Colonic mucosa (tissue), 4 donors: ENCODE measurements at places on chromosomes 6 and 20. TPM values are rescaled to one million over a fixed set of nuclear protein-coding genes. Genes with fewer than 3 reads are reported as not detected.

DNA sequence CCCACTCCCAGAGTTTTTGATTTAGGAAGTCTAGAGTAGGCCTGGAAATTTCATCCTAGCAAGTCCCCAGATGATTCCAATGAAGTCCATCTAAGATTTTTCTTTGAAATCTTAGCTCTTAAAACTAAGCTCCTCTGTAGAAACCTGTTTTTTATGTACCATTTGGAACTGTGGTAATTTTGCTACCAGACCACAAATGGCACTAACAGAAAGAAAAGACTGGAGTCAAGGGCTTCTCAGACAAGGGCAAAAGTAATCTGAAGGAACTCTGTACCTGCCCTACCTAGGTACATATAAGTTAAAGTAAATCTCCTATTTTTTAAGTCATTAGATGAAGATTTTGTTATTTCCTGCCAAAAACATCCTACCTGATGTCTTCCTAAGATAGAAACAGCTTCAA lies 155.0 kb upstream of the HTR1E start:
- DNase-seq = no peak

INSM1 gene
- 5.0 TPM for total RNA-seq

DNA sequence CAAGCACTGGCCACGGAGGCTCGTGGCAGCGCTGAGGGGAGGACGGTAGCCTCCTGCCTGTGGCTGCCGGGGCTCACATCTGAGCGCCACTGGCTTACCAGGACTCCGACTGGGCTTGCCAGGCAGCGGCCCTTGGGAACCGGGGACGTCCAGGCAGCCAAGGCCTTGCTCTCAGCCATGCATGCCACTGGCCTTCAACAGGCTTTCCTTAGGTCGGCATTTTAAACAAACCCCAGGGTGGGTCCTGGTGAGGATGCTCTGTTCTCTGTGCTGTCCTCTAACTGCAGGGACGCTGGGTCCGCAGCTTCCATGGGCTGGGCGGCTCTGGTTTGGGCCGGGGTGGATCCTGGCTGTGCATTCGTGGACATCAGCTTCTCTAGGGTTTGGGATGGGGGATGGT lies 59.1 kb upstream of the BHLHE23 start:
- DNase-seq = no peak

CST4 gene
- not detected for total RNA-seq

- no peak for DNase-seq
Observed at GRCh38 chr6:52423971-52424381, 3.8 kb downstream of the EFHC1 start.

DNA sequence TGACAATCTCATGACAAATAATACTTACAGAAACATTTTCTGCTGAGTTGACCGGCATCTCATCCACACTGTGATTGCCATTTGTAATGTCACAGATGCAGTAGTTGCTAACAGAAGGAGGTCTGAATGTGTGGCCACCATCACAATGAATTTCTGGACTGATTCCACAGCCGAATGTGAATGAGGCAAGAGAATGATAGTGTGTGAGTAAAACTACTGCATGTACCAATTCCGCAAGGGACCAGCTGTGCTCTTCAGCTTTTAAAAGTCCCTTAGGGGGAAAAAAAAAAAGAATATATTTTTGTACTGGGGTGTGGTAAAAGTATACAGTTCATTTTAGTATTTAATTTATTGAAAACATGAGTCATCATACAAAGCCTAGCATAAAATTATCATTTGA lies 96.2 kb downstream of the SESN1 start:
- no peak for DNase-seq

- peak; percentile 32 for DNase-seq
Observed at GRCh38 chr6:83867527-83868161, 8.2 kb downstream of the CYB5R4 start.

DNA sequence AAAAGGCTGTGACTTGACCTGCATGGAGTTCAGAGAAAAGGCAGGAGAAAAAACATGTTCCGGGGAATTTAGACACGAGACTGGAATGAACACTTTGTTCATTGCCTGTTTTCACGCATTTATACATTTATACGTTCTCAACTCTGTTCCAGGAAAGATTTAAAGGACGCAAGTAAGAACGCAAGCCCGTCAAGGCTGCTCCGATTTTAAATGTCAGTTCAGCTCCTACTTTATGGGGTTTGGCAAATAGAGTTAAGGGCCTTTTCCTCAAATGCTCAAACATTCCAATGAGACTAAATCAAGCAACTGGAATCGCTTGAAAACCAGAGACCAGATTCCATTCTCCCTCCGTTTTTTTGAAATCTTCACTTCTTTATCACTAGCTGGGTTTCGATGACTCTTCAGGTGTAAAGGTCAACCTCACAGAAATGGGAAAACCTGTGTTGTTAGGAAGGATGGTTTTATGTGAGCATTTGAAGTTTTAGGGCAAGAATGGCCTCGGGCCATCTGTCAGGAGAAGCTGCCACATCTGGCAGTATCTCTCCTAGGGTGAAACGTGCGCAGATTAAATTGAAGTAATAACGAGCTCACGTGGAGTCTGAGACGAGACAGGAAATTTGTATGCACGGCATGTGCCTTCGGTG lies 24.9 kb downstream of the TTLL2 start:
- no peak for DNase-seq

- DNase-seq = no peak
Observed at GRCh38 chr6:142605922-142606485, 304.2 kb downstream of the ADGRG6 start.

DNA sequence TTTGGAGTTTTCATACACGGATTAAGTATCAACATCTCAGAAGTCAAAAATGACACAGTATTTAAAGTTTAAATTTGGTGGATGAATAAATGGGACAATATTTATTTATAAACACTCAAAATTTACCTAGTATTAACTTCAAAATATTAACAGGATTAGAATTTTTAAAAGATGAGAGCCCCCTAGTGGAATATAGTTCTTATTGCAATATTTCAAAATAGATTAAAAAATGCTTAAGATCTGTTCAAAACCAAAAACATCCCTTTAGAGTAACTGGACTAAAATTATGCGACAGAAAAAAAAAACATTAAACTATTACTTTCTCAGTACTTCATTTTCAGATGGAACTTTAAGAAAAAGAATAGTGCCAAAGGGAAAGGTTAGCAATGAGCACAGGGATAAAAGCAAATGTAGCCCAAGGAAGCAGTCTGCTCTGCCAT lies 56.6 kb downstream of the SNX14 start:
- DNase-seq = no peak

GRCh38 chr6:71707059-71707458 lies 179.3 kb upstream of the RIMS1 start:
- DNase-seq = no peak

DNA sequence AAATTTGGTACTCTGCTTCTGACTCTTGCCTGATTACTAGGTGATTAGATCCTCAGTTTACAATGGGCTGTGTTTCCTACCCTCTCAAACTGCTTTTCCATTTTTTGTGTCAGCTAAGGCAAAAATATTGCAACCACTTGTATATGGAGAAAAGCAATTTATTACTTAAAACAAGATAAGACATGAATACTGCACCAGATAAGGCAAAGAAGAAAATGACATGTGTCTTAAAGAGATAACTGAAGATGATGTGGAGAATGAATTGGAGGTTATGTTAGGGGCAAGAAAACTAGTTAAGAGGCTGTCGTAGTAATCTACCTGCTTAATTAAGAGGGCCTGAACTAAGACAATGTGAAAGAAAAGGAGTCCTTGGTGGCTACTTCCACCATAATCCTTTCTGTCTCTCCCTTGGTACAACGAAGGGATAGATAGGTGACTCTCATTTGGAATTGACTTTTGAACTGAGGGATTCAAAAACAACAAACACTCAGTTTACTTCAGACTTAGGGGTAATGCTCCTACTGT lies 16.3 kb upstream of the REV3L start:
- no peak for DNase-seq

FHL5 gene
- 1.8 TPM for total RNA-seq

DNA sequence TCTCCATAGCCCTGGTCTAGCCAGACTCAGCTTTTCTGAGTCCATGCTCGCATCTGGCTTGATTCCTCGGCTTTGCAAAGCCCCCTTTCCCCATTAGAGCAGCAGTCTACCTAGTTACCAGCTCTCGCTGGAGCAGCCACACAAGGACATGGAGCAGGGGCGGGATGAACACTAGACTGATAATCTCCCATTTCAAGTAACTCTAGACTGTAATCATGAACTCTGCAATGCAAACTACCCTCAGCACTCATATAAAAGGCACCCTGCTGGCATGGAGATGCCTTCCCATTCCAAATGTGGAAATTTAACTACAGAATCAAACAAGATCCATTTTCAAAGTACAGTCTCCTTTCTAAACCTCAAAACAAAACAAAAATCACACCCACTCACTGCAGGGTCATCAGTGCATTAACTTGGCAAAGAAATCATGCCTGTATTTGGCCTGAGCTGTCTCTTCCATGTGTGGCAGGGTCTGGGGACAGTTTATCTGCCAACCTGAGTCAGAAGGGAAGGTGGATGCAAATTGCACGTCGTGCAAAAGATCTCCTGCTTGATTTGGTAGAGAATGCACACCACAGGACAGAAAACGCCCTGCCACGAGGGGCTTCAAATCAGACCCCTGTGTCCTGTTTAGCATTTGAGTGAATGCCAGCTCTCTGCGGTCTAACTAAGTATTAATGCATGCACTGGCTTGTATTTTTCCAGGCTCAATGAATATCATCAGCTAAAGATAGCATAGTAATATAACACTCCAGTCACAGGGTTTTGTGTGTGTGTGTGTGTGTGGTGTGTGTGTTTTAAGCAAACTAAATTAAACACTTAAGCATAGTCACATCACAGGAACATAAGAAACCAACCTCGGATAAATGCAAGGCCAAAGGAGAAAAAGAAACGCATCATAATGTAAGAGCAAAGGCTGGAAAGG lies 85.3 kb downstream of the MYLK4 start:
- DNase-seq = no peak

DNA sequence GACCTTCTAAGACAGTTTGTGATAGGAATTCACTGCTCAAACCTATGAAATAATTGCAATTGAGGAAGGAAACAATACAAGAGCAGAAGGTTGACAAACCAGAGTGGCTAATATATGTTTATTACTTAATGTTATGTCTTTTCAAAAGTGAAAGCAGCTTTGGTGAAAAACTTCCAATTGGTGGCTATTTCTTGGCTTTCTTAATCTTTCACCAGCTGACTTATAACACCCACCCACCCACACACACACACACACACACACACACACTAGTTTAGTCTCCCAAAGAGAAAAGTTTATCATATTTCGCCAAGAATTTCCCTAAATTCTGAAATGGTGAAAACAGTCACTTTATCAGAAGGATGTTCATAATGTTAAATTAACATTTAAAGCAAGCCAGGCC lies 583.5 kb downstream of the EYS start:
- no peak for DNase-seq

DNA sequence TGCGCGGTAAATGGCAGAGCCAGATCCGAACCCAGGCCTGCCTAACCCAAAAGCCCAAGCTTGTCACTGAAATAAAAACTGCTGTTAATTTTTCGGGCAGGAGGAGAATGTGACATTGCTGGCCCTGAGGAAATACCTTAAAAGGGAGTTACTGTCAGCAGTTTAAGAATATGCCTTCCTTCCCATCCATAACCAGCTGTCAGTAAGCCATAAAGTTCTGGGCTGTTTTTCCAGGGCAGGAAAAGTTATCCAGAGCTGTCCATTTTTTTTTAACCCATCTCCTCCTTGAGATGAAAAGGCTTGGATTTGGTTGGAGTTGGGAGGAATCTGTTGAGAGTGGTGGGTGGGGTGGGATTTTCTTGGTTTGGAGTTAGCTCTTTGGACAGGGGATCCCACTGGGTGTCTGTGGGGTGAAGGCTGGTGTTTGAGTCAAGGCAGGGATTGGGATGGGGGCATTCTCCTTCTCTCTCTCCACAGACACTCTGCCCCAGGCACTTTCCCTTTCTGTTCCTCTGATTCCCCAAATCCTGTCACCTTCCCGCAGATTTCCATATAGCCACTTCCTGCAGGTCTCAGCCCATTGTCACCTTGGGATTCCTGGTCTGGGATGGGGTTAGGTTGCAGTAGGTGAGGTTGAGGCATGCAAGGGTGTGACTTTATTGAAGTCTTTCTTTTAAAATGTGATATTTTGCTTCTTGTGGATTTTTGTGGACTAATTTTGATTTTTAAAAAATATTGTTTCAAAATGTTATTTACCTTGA lies 4.3 kb upstream of the KCNG1 start:
- DNase-seq = no peak

DNA sequence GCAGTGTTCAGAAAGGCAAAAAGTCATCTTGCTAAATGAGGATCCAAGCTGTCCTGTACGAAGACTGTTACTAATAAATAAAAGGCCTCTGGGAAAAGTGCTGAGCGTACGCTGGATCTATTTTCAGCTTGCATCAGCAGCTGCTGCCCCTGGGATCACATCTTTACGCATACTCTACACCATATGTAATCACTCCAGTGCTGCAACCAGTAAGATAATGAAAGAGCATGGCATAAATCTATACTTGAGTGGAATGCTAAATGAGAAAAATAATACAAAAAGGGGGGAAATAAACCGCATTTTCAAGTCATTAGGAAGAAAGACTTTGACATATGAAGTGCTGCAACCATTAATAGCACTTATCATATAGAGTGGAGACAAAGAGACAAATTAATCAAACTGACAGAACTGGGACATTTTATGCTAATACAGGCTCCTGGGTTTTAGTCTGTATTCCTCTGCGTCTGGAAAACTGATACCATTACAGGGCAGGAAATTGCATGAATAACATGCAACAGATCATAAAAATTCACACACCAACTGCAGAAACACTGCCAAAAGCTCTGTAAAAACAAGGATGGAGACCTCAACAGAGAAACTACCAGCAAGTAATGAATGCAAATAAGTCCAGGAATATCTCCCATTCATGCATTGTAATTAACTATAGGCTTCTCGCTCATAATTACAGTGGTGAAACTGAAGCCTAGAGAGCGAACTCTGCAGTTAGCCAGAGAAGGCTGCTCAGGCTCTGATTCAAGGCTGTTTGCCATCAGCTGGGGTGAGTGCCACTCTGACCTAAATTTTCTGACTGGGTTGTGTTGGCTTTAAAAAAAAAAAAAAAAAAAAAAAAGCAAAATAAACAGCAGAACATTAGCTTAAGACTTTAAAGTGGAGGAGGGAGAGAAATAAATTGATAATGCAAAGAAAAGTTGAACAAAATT lies 83.8 kb downstream of the GJA10 start:
- no peak for DNase-seq

HS3ST5 gene
- total RNA-seq = 0.16 TPM

- no peak for DNase-seq
Observed at GRCh38 chr6:100126790-100127484, 132.9 kb upstream of the MCHR2 start.

DNA sequence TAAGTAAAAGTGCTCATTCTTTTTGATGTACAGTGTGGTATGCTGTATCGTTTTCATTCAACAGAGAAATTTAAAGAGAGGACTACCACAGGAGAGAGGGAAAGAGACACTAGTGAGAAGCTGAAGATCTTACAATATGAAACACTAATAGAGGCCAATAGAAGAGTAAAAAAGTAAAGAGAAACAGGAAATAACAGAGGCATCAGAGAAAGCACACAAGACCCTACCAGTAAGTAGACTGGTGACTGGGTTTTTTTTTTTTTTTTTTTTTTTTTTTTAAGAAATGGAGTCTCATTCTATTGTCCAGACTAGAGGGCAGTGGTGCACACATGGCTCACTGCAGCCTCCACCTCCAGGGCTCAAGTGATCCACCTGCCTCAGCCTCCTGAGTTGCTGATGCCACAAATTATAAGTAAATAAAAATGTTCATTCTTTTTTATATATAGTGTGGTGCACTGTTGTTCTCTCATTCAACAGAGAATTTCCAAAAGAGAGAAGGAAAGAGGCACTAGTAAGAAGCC lies 18.8 kb downstream of the ELOVL4 start:
- DNase-seq = no peak

PRL gene
- not detected for total RNA-seq

SPAG4 gene
- total RNA-seq = 5.7 TPM

ULBP3 gene
- 1.9 TPM for total RNA-seq

GRCh38 chr6:164087870-164088269 lies 673.4 kb downstream of the QKI start:
- no peak for DNase-seq
